Aortic smooth muscle cell (primary cell): ENCODE measurements at places on chromosomes 16 and 17. TPM values are rescaled to one million over a fixed set of nuclear protein-coding genes. Genes with fewer than 3 reads are reported as not detected.

PPP1R27 gene
- not detected in 2 replicates for total RNA-seq

CA7 gene
- not detected in 2 replicates for total RNA-seq

LRRC37A3 gene
- 3.2 and 4.0 TPM in 2 replicates for total RNA-seq

GP2 gene
- not detected in 2 replicates for total RNA-seq

ITFG1 gene
- total RNA-seq, result 90.6 and 91.7 TPM in 2 replicates

C17orf50 gene
- not detected in 2 replicates for total RNA-seq

CDH5 gene
- total RNA-seq, result 9.6 and 16.1 TPM in 2 replicates

SLFN14 gene
- not detected in 2 replicates for total RNA-seq

SCN4A gene
- total RNA-seq, result 0.12 and 0.13 TPM in 2 replicates

CA5A gene
- not detected in 2 replicates for total RNA-seq

AATK gene
- 1.3 and 3.0 TPM in 2 replicates for total RNA-seq

EVPLL gene
- not detected in 2 replicates for total RNA-seq

MTSS2 gene
- total RNA-seq, result 12.0 and 20.0 TPM in 2 replicates

EXOC3L1 gene
- 0.25 and 0.66 TPM in 2 replicates for total RNA-seq

NOTUM gene
- total RNA-seq, result under 0.01 TPM in 1 of 2 replicates, not detected in the other

CCDC154 gene
- 0.26 and 0.37 TPM in 2 replicates for total RNA-seq

TRIM16 gene
- 33.3 and 39.5 TPM in 2 replicates for total RNA-seq

KRT28 gene
- total RNA-seq, result not detected in 2 replicates

SLC16A5 gene
- 1.1 and 1.5 TPM in 2 replicates for total RNA-seq

CDK3 gene
- total RNA-seq, result 0.92 and 0.99 TPM in 2 replicates

CD300H gene
- not detected in 2 replicates for total RNA-seq

RMI2 gene
- total RNA-seq, result 5.2 TPM in 2 replicates

ABCA9 gene
- 59.7 and 76.4 TPM in 2 replicates for total RNA-seq

ABCC12 gene
- not detected in 2 replicates for total RNA-seq

GPRC5B gene
- 1.6 and 1.8 TPM in 2 replicates for total RNA-seq

CCL23 gene
- total RNA-seq, result 0.26 TPM in 1 of 2 replicates, not detected in the other

CBX2 gene
- total RNA-seq, result 0.25 and 0.92 TPM in 2 replicates

OTOP2 gene
- total RNA-seq, result not detected in 2 replicates

DRC3 gene
- 0.66 and 0.81 TPM in 2 replicates for total RNA-seq

PIK3R6 gene
- not detected in 2 replicates for total RNA-seq

SLC38A8 gene
- total RNA-seq, result not detected in 2 replicates
